ENCODE measurements at places on chromosomes 16 and 17.

DNA sequence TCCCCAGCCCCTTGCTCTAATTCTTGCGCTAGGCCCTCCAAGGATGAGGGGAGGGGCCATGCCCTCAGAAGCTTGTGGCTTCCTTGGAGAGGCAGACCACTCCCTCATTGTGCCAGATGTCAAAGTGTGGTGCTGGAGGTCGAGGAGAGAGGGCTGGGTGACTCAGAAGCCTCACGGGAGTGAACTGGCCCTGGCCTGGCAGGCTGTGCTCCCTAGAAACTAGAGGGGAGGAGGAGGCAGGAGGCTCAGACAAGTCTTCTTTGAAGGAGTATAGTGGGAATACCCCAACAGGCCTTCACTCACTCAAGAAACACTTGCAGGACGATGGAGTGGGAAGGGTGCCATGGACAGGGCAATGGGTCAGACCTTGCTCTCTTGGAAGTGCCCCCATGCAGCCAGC, 18.5 kb downstream of the ANKRD40 start:
- no peak for DNase-seq

- DNase-seq: no peak
These were observed 52.6 kb downstream of the HIC1 start for GRCh38 chr17:2107506-2107905.

DNA sequence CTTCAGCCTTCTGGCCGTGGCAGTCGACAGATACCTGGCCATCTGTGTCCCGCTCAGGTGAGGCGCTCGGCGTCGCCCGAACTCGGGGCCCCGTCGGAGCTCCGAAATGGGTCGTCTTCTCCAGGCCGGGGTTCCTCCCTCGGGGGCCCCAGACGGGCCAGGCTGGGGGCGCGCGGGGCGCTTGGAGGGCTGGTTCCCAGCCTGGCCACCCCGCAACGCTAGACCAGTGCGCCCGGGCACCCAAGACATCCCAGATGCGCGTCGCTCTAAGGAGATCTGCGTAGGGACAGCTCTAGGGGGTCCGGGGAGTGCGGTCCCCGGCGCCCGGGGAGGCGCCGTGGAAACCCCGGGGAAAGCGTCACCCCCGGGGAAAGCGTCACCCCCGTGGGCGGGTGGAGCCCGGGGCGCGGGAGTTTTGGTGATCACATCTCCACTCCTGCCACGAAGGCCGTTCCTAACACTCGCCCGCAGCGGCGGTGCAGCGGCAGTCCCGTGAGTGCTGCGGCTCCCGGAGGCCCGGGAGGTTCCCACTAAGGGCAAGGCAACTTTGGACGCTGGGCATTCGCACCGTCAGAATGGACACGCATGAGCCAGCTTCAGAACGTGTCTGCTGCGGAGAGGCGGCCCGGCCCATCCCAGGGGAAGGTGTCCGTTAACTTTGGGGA, 729 bp downstream of the ADORA2B start:
- no peak for DNase-seq

- no peak for DNase-seq
These were observed 1.5 kb downstream of the MRPL10 start for GRCh38 chr17:47829870-47830269.

GRCh38 chr17:19750020-19750572, 2.0 kb upstream of the ALDH3A1 start:
- no peak for DNase-seq

DNA sequence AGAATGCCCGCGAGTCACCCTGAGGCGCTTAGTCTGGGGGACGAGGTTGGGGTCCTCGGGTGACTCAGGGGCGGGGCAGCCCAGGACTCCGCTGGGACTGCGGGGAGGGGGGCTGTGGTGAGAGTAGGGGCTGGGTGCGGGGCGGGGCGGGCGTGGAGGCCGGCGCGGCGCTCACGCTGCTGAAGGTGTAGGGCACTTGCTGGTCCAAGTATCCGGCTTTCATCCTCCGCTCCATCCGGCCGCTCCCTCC, 832 bp downstream of the ETV4 start:
- DNase-seq: no peak

DNA sequence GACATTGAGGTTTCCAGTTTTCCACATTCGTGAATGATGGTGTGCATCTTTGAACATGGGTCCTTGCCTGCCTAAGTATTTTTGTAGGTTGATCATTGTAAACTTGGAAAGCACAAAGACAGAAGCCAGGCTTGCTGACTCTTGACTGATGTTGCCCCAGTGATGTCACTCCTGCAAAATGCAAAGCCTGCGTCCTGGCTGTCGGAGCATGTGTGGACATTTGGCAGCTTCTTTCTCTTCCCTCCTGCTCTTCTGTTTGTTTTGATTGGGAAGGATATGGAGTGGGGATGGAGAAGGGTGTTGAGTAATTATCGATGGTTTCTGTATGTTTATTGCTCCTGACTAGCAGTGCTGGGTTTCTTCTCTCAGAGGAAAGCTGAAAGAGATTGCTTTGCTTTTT, 3.2 kb downstream of the NDE1 start:
- DNase-seq: no peak

DNA sequence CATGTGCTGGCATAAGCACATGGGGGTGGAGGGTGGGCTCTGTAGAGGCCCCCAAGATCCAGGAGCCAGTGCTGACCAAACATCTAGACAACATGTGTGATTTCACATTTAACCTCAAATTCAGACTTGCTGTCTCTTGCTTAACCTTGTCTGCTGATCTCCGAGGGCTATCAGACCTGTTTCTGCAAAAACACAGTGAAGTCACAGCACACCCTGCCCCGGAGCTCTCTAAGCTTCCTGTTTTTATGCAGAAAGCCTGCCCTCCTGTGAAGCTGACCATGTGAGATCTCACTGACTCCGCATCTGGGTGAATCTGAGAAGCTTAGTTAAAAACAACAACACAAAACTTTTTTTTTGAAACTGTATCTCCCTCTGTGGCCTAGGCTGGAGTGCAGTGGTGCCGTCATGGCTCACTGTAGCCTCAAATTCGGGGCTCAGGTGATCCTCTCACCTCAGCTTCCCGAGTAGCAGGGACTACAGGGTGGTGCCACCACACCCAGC, 6.6 kb upstream of the DPEP2 start:
- peak; percentile 22 for DNase-seq

GRCh38 chr17:74141612-74142011, 61.9 kb upstream of the RPL38 start:
- DNase-seq: no peak

DNA sequence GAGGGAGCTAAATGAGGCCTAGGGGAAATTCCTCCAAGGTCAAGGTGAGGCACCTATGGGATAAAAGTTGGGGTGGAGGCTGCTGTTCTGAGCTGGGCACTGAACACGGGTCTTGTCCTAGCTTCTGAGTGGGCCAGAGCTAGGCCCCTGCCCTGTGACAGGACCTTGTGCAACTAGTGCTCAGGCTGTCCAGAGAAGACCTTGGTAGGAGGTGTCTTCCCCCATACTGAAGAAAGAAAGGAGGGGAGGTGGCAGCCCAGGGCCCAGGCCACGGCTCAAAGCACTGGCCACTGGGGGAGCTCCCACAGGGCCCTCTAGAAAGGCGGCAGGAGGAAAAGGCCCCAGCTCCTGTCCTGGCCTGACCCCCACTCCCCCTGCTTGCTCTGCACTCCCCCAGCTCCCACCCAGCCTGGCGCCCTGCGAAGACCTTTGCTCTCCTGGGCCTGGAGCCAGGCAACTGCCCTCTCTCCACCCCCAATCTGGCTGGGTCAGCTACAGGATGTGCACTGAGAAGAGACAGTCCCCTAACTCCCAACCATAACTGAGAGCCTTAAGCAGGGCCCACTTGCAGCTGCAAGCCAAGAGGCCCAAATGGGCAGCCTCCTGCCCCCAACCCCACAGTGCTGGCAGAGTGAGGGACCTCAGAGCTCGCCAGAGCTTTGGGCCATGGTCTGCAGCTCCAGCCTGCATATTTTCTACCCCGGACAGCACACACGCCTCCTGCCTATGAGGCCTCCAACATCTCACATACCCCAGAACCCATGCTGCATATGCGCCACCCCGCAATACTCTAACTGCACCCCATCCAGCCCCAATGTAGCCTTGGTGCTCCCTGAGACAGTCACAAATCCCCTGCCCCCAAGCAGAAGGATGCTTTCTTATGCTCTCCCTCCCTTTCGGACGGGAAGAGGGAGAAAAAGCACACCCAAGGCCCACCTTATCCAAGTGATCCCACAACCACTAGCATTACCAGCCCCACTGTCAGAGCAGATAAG, 15.3 kb downstream of the HSD11B2 start:
- DNase-seq: no peak

GRCh38 chr17:6930749-6931148, 65.1 kb upstream of the ALOX12 start:
- no peak for DNase-seq
